ENCODE measurements at places on chromosomes 6 and 20. TPM values are rescaled to one million over a fixed set of nuclear protein-coding genes. Genes with fewer than 3 reads are reported as not detected.

Gene LRP11
- 43.4 TPM for total RNA-seq

DNA sequence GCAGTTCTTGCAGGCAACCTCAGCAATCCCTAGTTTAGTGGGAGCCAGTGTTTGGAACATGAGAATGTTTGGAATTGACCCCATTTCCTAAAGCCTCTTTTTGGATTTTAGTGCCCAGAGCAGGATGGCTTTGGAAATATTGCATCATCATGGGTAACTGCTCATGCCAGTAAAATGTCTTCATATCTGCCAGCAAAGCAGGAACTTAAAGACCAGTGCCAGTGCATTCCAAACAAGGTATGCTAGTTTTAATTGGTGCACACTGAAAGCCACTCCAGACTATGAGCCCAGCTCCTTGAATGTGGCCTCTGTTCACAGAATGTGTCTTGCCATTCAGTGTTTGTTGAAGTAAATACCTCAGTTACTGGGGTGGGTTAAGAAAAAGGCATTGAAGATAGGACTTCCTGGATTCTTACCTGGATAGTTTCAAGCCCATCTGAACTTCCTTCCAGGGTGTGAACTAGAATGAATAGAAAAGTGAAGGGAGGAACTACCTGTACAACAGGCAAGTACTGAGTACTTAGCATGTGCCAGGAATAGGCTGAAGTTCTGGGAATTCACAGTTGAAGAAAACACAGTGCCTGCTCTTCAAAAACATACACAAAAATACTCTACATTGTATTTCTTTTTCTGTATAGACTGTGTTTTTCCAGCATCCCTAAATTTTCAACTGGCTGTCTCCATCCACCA, 70.5 kb downstream of the COL19A1 start:
- no peak for DNase-seq

DNA sequence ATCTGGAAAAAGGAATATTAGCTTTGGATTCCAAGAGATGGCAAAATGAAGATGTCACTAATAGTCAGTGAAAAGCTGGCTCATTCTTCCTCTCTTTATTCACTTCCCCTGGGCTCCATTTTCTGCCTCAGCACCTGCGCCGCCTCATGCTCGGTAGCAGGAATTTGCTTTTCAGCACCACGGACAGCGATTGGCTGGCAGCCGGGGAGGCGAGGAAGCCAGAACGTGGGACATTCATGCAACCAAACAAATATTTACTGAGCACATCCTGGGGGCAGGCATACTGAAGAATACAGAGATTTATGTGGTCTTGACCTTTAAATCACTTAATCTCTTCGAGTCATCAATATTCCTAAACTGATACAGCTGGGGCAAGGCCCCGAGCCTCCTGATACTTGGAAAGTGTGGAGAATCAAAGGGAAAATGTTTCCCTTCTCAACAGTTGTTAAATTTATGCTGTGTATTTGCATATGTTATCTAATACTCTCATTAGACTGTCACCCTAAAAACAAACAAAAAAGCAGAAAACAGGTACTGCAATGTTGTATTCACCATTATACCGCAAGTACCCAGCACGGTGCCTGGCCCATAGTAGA, 12.1 kb upstream of the PDYN start:
- DNase-seq, result no peak

DNA sequence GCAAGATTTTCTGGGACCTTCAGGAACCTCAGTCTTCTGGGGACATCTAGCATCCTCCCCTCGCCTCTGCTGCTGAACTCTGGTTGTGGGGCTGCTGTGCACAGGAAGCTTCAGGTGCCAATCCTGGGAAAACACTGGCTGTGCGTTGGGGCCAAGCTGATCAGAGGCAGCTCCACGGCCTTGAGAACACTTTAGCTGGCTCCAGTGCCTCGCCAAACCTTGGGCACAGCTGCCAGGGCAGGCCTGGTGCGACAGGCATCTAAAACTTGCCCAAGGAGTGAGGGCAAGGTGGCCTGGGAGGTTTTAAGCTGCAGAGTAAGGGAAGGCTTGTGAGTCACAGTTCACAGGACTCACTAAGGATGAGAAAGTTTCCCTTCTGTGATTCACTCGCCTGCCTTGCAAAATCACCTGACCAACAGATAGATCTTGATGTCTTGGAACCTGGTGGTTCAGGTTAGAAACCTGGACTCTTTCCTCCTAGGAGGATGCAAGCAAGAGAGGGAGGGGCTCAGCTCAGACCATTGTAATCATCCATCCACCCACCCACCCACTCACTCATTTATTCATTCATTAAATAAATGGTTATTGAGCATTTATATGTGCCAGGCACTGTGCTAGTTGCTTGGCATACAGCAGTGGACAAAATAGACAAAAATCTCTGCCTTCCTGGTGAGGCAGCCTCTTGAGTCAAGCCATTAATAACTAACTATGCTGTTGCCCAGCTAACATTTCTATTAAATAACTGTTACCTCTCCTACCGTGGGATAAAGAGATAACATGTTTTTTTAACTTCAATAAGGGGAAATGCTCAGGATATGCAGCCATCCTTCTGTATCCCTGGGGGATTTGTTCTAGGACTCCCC, 2.5 kb upstream of the SPATS1 start:
- DNase-seq, result no peak

DNA sequence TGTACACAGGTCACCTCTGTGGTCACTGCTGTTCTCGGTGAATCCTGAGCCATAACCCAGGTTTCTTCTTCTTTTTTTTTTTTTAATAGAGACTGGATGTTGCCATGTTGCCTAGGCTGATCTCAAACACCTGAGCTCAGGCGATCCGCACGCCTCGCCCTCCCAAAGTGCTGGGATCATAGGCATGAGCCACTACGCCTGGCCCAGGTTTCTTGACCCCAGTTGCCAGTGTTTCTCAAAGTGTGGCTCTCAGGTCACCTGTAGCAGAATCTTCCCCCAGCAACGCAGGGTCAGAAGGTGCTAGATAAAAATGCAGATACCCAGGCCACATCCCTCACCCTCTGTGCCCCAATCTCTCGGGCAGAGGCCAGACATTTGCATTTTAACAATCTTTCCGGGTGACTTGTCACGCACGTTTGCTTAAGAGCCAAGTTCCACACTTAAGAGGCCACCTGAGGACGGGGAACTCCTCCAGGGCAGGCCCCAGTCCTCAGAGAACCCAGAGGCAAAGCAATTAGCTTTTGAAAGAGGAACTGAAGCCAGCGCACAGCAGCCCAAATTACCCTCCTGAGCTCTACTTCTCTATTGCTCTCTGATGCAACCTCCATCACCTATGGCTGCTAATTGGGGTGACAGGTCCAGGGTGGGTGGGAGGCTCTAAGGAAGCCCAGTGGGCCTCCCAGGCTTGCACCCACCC, 81.8 kb downstream of the NFATC2 start:
- DNase-seq, result no peak

DNA sequence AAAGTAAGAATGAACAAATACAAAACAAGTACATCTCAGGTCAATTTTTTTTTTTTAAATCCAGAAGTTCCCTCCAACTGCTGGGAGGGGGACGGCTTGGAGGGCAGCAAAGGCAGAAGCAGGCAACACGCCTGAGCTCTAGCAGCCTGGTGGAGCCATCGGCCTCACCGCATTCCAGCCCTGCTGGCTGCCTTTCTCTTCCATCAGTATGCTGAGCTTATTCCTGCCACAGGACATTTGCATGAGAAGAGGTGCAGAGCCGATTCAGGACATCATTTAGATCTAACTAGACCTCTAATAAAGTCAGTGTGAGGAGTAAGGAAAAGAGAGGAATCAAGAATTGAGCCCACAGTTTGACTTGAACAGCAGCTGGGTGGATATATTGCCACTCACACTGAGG, 318.8 kb downstream of the ZFAND3 start:
- no peak for DNase-seq

DNA sequence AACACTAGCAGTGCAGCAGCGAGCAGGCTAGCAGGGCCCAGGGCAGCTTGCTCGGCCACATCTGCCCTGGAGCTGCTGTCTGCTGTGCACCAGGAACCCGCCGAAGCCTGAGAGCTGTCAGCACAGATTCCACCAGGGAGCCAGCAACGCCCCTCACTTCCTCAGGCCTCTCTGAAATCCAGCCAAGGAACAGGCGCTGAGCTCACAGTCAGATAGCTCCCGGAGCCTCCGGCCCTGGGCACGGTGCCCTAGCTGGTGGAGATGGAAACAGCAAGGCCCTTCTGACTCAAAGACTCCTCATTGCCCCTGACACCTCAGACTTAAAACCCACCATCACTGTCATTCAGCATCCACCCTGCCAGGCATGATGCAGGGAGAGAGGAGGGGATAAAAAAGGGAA, 839.4 kb downstream of the MAFB start:
- DNase-seq, result no peak
